ENCODE measurements at places on chromosomes 6 and 20.

- no peak for DNase-seq
These were observed 9.2 kb downstream of the GUCA1B start for GRCh38 chr6:42185597-42185996.

DNA sequence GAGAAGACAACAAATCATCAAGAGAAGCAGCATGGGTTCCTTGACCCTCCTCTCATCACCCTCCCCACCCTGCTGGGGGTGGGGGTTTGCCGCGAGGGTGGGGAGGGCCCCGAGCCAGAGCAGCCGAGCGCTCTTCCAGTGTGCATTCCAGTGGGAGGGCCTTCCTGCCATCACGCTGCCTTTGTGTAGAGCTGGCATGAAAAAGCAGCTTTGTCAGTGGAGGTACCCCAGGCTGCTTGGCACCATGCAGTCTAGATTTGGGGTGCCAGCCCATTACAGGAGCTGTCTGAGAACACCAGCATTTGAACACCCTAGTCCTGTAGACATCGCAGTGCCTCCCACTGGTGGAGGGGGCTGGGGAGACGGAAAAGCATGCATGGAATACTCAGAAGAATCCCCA is 12.2 kb downstream of the BAK1 start:
- DNase-seq: no peak

DNA sequence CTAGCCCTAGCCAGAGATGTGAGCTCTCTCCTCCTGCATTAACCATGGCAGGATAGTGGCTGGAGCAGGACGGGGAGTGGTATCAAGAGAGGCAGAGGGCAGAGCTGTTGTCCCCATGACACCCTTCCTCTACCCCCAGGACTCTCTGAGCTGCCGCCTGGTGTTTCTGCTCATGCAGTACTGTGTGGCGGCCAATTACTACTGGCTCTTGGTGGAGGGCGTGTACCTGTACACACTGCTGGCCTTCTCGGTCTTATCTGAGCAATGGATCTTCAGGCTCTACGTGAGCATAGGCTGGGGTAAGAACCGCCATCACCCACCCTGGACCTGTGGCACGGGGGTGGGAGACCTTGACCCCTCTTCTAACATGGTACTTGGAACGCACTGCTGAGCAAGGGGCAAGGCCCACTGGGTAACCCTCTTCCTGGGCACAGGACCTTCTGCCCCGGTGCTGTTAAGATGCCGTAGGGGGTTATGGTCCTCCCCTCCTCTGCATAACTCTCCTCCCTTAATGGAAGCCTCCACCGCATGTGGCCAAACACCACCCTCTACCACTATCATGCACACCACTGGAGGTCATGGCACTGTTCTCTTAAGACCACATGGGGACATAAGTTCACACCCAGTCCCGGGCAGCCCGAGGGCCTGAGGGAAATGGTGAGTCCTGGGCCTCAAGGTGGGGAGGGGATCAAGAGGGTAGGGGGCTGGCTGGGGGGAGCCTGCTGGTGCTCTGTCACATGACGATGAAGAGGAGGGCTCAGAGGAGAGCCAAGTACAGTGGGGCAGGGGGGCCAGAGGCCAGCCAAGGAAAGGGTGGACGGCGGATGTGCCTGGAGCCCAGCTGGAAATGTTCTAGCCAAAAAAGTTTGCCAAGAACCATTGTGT is 25.1 kb downstream of the GLP1R start:
- no peak for DNase-seq

DNA sequence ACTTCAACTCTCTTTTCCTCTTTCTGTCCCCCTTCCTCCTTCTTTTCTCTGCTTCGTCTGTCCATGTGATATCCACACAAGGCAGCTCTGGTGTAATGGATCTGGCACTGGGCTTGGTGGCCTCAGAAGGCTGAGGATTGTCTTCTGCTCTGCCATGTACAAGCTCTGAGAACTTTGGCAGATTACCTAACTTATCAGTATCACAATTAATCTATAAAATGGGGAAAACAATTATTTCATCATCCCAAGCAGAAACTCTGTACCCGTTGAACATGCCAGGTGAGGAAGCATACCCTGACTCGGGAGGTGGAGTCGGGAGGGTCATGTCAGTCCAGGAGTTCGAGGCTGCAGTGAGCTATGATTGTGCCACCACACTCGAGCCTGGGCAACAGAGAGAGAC is 10.6 kb downstream of the RNF144B start:
- DNase-seq: no peak

DNA sequence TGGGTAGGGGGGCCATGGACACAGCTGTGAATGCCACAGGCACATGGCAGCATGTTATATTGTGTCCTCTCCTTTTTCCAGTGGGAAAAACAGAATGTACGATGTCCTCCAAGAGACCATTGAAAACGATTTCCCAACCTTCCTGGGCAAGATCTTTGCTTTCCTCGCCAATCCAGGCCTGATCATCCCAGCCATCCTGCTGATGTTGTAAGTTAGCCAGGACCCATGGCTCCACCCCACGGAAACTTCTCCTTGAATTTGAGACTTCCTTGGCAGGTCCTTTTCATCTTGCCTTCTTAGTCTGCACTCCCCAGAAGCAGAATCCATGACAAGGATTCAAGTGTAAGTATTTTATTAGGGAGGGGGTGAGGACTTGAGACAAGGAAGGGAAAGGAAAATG is 28.2 kb upstream of the NOP56 start:
- no peak for DNase-seq

- no peak for DNase-seq
These were observed 7.6 kb upstream of the SERPINB6 start for GRCh38 chr6:2978923-2979322.

DNA sequence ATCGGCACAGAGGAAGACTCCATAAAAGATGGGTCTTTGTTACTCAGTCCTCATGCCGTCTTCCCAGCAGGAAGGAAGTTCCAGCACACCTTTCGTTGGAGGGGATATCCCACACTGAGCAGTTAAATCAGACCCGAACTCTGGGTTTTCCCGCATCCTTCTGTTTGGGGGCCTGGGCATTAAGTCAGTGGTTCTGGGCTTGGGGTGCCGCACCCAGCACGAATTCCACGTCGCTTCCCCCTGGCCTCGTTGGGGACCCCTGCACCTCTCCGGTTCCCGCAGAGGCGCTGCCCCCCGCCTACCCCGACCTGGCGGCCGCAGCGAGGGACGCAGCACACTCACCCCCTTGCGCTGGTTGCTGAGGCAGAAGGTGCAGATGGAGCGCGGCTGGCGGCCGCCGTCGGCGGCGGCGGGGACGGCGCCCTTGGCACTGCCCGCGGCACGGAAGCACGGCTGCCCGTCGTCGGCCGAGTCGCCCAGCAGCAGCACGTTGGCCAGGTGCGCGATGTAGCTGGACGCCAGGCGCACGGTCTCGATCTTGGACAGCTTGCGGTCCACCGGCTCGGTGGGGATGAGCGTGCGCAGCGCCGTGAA is 641 bp downstream of the TCF15 start:
- no peak for DNase-seq

GRCh38 chr6:149263321-149263720 is 54.2 kb upstream of the TAB2 start:
- DNase-seq: no peak

DNA sequence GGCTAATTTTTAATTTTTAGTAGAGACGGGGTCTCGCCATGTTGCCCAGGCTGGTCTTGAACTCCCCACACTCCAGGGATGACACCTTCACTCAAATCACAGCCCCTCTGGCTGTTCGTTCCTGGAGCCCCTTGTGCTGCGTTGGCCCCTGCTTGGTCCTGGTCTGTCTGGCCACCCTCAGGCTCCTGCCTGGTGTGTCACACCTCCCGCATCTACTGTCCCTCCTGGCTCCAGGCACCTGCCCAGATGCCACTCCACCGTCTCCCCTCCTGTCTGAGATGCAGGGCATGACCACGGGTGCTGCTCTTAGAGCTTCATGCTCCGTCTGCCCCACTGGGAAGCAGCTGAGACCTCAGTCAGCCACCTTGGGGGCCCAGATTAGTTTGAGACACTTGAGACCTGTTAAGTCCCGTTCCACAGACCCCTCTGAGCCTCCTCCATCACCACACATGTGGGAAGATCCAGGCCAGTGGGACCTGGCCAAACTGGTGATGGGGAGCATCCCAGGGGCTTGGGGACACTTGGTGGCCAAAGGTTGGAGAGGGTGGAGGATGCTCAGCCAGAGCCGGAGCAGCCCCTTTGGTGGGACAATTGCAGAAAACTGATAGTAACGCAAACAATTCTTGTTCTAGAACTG is 21.9 kb upstream of the NPBWR2 start:
- no peak for DNase-seq

Data from COLO829 (cell line).